ENCODE measurements at places on chromosomes 5 and 9.

DNA sequence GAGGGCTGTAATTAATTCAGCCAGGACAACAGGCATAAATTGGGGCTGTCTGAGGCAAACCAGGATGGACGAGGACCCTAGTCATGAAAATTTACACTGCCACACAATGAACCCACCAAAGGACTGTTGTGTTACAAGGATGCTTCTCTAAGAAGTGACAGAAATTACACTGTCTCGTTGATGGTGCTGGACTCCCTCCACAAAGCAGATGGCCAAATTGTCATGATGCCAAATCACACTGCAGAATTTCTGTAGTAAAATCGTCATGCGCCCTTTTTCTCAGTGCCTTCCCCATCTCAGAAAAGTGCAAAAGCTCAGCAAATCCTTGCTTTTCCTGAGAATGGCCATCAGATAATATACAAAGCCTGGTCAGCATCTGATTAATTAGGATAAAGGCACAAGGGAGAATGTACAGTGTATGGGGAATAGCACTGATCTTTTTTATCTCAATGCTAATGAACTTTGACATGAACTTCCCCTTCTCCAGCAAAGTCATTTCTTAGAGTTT is 545.8 kb downstream of the CSNK1G3 start:
- no peak for DNase-seq

DNA sequence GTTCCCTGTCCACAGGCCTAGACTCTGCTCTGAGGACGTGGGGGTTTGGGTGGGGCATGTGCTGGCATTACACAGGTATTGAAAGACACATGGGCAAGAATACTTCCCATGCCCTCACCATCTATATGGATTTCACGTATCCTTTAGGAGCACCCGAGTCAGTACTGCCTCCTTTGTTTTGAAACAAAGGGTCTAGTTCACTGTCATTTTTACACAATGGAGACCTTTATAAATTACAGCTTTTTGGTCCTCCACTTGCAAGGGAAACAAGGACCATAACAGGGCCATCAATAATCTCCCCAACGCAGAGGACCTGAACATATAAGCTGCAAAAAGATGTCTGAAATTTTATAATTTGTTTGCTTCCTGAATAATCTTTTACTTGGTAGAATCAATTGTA is 24.9 kb upstream of the CRHBP start:
- no peak for DNase-seq

- DNase-seq = no peak
These were observed 15.8 kb upstream of the PSAT1 start for GRCh38 chr9:78280982-78281668.

GRCh38 chr9:135065151-135065550 is 22.3 kb upstream of the OLFM1 start:
- DNase-seq = no peak

- DNase-seq = no peak
These were observed 403 bp downstream of the KIF2A start for GRCh38 chr5:62306323-62306895.

DNA sequence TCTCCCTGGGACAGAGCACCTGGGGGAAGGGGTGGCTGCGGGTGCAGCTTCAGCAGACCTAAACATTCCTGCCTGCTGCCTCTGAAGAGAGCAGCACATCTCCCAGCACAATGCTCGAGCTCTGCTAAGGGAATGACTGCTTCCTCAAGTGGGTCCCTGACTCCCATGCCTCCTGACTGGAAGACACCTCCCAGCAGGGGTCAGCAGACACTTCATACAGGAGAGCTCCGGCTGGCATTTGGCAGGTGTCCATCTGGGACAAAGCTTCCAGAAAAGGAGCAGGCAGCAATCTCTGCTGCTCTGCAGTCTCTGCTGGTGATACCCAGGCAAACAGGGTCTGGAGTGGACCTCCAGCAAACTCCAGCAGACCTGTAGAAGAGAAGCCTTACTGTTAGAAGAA is 77.2 kb downstream of the SLCO6A1 start:
- no peak for DNase-seq

DNA sequence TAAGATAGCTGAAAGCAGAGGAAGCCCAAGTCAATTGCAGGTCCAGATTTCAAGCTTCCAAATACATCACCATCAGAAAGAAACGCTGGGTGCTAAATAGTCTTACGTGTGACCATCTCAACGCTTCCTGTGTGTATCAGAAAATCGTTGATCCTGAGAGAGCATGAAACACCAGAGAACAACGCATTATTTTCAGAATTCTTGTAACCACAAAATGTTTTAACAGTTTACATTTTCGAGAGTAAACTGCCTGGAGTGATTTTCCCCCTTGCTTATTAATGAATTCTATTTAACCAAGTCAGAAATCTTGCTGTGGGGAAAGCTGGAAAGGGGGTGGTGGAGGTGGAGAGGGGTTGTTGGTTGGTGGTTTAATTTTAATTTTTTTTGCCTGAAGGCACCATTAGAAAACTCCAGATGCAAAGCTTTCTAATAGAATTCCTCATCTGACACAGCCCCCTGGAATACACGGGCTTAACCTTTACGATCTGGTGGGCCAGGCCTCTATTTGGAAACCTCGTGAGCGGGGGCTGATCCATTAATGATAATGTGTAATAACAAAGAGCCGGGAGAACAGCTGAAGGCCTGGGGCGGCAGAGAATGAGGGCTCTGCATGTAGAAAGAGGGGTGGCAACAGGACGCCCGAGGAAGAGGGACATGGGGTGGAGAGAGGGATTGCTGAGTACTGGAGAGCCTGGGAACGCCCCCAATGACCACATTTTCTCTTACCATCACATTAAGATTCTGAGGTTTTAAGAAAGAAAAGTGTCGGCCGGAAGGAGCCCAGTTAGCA is 124.5 kb upstream of the NFIB start:
- DNase-seq = no peak

DNA sequence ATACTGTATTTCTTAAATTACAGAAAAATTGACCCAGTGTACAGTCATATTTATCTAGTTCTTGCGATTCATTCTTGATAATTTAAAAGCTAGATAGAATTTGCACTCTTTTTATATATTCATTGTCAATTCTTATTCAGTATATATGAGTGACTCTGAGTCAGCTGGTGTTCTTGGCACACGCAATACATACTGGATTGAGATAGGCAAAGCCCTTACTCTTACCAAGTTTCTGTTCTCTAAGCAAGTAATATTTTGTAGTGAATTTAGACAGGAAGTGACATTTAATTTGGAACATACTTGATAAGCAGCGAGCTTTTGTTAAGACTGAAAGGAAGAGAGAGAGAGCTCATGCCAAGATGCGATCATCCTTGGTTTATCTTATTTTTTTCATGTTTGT is 57.7 kb downstream of the GPBP1 start:
- no peak for DNase-seq

DNA sequence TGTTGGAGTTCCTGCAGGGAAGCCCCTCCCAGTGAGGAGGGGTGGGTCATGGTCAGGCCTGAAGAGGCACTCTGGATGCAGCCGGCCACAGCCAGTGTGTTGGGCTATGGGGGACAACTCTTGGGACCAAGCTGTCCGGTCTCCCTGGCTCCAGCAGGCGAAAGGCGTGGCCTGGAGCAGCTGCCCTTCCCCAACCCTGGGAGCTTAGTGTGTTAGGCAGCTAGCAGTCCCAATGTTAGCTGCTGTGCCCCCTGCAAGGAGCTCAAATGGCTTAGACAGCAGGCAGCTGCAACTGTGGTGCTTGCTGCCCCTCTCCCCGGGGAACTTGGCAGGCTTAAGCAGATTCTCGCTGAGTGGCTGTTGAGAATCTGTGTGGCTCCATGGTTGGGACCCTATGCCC is 67.5 kb upstream of the ACTBL2 start:
- no peak for DNase-seq

DNA sequence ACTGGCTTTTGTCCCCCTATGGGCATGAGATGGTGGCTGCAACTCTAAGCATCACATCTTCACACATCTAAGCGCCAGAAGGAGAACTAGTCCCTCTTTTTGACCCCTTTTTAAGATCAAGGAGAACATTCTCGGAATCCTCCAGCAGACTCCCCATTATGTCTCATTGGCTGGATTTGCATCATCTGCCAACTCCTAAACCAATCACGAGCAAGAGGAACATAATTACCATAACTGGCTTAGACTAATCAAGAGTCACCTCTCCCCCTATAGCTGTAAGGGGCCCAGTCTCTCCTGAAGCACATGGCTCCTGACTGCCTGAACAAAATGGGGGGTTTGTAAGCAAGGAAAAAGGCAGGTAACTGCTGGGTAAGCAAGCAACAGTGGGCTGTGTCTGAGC is 68.5 kb upstream of the IQGAP2 start:
- no peak for DNase-seq

GRCh38 chr5:136192015-136192525 is 892 bp downstream of the SMIM32 start:
- DNase-seq = no peak

GRCh38 chr9:20271096-20271495 is 351.2 kb downstream of the MLLT3 start:
- no peak for DNase-seq

DNA sequence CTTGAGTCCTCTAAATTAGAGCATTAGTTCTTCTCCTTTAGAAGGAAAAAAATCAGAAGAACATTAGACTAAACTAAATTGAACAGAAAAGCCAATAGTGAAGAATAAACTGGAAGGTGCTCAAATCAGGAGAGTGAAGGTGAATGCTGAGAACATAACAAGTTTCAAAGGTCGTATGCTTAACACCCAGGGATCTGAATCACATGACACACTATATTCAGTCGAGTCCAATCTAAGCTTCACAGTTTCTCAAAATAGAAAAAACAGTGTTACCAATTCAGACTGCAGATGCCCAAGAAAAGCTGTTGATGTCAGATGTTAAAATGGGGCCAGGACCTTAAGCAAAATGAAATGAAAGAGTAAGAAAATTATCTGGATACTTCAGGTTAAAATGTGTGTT is 614.5 kb downstream of the EFNA5 start:
- DNase-seq = no peak

Data from stimulated activated CD4-positive, alpha-beta T cell treated with anti-CD3 and anti-CD28 coated beads, Interleukin-1b, Interleukin-23, amount 100 ng/mL, for 4 hours (primary cell).